ENCODE measurements at places on chromosomes 16 and 17.

DNA sequence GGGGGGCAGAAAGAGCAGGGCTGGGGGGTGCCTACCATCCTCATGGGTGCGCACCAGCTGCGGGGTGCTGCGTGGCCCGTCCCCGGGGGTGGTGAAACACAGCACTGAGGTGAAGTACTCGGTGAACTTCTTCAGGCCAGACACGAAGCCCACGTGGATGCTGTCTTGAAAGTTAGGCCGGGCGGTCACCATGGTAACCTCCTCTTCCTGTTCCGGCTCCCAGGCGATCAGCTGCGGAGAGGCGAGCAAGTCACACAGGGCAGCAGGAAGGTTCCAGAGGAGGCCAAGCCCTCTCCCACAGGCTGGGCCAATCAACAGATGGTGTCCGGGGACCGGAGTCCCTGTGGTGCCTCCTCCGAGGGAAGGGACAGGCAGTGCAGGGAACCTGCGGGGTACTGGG is 90.1 kb upstream of the CDC42EP4 start:
- H3K36me3 ChIP-seq, result no peaks in the 10 kb centered on the region
- no peaks in the 10 kb centered on the region for H3K4me1 ChIP-seq
- no peak overlapping the region for H3K27ac ChIP-seq
- H3K27me3 ChIP-seq, result no peaks in the 10 kb centered on the region
- peak; percentile 34 for DNase-seq

- no peaks in the 10 kb centered on the region for H3K36me3 ChIP-seq
- no peak overlapping the region for H3K27ac ChIP-seq
- H3K27me3 ChIP-seq, result no peaks in the 10 kb centered on the region
- DNase-seq, result no peak
- no peak overlapping the region for H3K4me3 ChIP-seq
Measured at GRCh38 chr17:78599419-78599818, 22.2 kb upstream of the DNAH17 start.

GRCh38 chr16:30958175-30959079 is 873 bp downstream of the SETD1A start:
- peak overlapping the region; percentile 87 for H3K4me3 ChIP-seq
- peak overlapping the region; percentile 71 for H3K27ac ChIP-seq
- no peak for DNase-seq
- no peaks in the 10 kb centered on the region for H3K27me3 ChIP-seq

DNA sequence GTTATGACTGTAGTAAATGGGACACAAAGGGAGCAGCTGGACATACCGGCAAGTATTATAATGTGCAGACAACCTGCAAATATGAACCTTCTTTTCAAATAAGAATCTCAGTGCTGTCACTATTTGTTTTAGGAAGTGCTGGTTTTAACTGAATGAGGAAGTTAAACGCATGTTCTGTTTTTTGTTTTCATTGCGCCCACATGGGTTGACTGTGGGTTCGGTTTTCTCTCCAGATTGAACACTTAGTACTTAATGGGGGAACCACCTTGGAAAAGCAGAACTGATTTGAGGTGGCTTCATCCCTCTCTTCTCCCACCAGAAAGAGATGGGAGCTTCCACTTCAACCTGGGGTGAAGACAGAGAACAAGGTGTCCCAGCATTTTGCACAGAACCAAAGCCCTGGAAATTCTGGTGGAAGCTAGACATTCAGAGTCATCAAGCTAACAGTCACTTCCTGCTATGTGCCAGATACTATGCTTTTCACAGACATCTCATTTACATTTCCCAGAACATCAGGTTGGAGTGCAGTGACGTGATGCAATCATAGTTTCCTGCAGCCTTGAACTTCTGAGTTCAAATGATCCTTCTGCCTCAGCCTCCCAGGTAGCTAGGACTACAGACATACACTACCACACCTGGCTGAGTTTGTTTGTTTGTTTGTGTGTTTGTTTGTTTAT is 149.8 kb downstream of the CDH13 start:
- DNase-seq, result peak; percentile 12
- no peaks in the 10 kb centered on the region for H3K36me3 ChIP-seq
- no peak overlapping the region for H3K27ac ChIP-seq
- peaks cover 2% of the 10 kb centered on the region for H3K27me3 ChIP-seq
- H3K4me3 ChIP-seq, result no peak overlapping the region

DNA sequence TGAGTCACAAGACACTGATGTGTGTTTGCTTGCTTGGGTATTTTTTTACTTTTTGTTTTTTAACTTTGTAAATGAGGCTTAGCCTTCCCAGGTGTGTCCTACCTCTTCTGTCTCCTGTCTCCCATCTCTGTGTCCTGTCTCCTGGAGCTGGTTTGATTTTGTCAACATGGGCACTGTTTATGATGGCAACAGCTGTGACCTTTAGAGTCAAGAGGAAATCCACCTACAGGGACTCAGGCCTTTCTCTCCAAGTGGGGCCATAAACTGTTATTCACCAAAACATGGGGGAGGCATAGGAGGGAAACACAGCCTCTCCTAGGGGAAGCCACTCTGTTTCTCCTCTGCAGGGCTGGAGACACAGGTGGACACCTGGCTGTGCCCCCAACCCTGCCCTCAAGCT is 13.1 kb upstream of the PLCG2 start:
- H3K27me3 ChIP-seq, result no peaks in the 10 kb centered on the region
- no peaks in the 10 kb centered on the region for H3K36me3 ChIP-seq
- H3K27ac ChIP-seq, result no peak overlapping the region
- DNase-seq, result no peak
- no peak overlapping the region for H3K4me3 ChIP-seq
- no peaks in the 10 kb centered on the region for H3K4me1 ChIP-seq

DNA sequence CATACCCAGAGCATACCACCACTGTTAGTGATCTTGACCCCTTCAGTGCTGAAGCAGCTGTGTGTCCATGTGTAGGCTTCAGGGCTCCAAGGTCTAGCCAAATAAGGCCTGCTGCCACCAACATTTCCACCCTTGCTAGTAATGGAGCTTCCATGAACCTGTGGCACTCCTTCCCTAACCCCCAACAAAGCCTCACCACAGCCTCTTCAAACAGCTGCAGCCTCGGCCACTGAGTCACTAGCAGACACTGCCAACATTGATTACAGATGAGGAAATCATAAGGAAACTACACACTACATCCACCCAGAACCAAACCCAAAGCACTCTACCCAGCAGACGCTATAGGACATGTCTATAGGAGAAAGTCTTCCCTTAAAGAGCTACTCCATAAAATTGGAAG is 610.7 kb downstream of the KCNJ2 start:
- no peaks in the 10 kb centered on the region for H3K27me3 ChIP-seq
- H3K27ac ChIP-seq, result no peak overlapping the region
- H3K4me3 ChIP-seq, result no peak overlapping the region
- H3K36me3 ChIP-seq, result no peaks in the 10 kb centered on the region
- no peak for DNase-seq
- H3K4me1 ChIP-seq, result no peaks in the 10 kb centered on the region

GRCh38 chr17:65051922-65052321 is 4.6 kb downstream of the GNA13 start:
- peaks cover 55% of the 10 kb centered on the region for H3K36me3 ChIP-seq
- no peak overlapping the region for H3K4me3 ChIP-seq
- DNase-seq, result no peak
- H3K27me3 ChIP-seq, result no peaks in the 10 kb centered on the region
- H3K4me1 ChIP-seq, result peaks cover 69% of the 10 kb centered on the region
- no peak overlapping the region for H3K27ac ChIP-seq

DNA sequence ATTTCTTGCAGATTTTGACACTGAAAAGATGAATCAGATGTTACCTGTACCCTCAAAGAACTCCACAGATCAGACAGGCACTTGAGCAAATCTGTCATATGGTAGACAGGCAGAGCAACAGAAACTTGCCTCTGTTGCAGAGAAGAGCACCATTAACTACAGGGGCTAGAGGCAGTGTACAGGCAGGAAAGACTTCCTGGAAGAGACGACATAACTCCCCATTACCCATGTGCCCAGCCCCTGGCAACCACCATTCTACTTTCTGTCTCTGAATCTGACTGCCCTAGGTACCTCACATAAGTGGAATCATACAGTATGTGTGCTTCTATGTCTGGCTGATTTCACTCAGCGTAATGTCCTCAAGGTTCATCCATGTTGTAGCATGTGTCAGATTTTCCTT is 15.5 kb downstream of the GFOD2 start:
- H3K4me3 ChIP-seq, result no peak overlapping the region
- H3K4me1 ChIP-seq, result peaks cover 20% of the 10 kb centered on the region
- peak overlapping the region; percentile 10 for H3K27ac ChIP-seq
- no peaks in the 10 kb centered on the region for H3K27me3 ChIP-seq
- peak; percentile 50 for DNase-seq

- peaks cover 15% of the 10 kb centered on the region for H3K27me3 ChIP-seq
- H3K4me1 ChIP-seq, result peaks cover 3% of the 10 kb centered on the region
- no peaks in the 10 kb centered on the region for H3K36me3 ChIP-seq
- no peak for DNase-seq
- no peak overlapping the region for H3K4me3 ChIP-seq
Measured at GRCh38 chr16:77238593-77238992, 39.4 kb downstream of the SYCE1L start.

DNA sequence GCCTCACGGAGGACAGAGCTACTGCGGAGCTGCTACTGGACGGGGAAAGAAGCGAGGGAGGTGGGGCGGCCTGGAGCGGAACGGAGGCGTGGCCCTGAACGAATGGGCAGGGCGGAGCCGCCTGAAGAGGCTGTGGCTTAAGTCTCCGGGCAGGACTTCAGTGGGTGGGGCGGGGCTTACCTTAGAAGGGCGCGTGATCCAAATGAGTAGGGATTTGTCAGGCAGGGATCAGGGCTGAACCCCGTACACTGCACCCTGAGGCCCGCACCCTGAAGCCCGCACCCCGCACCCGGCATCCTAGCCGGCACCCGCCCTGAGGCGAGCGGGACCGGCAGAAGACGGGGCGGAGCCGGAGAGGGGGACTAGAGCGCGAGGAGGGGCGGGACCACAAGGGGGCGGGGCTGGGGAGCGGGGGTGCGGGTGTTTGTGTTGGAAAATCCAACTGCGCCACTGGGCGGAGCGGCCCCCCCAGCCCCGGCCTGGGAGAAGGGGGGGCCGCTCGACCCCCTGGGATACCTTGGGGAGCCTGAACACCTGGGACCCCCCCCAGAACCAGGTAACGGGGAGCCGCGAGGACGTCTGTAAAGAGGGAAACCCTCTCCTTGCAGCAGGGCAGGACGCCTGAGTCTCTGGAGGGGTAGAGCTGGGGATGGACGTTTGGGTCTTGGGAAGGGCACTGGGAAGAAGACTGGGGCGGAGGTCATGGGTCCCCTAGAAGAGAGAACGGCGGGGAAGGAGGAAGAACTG is at the start of gene KDM6B:
KDM6B (plus strand) TSS at position 423 of the 747 bp plus-strand sequence. CDS start 11,338 bp downstream, outside the sequence.
- no peaks in the 10 kb centered on the region for H3K27me3 ChIP-seq
- H3K36me3 ChIP-seq, result no peaks in the 10 kb centered on the region
- peak; percentile 92 for DNase-seq
- peak within 1 kb of the TSS; percentile 93 for H3K4me3 ChIP-seq
- peak within 1 kb of the TSS; percentile 94 for H3K27ac ChIP-seq

DNA sequence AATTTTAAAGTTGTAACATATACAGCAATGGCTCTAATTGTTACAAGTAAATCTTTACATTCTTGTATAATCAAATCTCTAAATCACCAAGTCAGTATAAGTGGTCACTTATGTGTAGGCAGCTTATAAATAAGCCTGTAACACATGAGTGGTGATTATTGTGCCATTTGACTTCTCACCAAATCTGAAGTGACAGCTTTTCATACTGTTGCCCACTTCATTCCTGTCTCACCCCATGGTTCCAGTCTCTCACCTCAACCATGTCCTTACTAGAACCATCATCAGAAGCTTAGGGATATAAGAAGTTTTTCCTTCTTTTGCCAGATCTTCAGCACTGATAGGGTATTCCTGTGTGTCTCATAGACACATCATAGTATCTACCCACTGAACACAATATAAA is 23.5 kb downstream of the TNRC6A start:
- H3K36me3 ChIP-seq, result peaks cover 7% of the 10 kb centered on the region
- H3K4me1 ChIP-seq, result peaks cover 70% of the 10 kb centered on the region
- peak overlapping the region; percentile 1 for H3K4me3 ChIP-seq

DNA sequence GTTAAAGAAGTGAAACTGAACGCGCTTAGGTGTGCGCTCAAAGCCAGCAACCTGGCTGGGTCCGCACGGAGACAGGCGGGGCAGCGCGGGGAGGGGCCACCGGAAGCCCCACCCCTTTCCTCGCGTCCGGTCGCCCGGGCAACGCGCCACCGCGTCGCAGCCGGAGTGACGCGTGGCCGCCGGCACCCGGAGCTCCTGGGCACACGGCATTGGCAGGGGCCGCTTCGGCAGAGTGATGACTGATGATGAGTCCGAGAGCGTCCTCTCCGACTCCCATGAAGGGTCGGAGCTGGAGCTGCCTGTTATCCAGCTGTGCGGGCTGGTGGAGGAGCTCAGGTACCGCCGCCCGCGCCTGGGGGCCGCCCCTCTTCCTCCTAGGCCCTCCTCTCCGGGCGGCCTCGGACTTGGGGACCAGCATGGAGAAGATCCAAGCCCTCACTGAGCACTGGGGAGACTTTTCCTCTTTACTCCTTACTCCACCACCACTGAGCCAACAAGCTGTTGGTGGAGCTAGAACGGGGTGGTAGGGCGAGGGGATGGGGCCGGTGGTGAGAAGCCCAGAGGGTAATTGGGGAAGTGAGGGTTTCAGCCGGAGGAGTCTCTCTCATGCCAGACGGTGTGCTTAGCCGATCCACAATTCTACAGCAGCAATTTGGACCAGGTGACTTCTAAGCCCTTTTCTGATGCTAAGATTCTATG is 44.9 kb downstream of the PRSS54 start:
- H3K4me3 ChIP-seq, result peak overlapping the region; percentile 85
- peak; percentile 82 for DNase-seq
- no peak overlapping the region for H3K27ac ChIP-seq
- H3K36me3 ChIP-seq, result no peaks in the 10 kb centered on the region
- H3K4me1 ChIP-seq, result peaks cover 6% of the 10 kb centered on the region

DNA sequence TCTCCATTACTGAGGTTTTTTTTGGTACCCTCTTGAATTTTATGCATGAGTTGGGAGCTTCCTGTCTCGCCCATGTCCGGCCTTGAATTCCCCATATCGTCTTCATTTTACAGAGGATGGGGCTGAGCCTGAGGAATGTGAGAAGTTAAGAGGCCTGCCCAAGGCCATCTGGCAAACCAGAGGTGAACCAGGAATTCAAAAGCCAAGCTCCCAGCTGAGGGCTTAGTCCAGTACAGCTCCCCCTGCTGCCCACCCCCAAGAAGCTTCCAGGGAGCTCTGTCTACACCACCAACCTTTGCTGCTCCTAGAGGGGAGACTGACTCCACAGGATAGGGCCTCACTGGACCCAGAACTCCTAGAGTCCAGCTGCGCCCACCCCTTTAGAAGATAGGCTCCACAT is 20.7 kb upstream of the C16orf78 start:
- no peak overlapping the region for H3K27ac ChIP-seq
- H3K36me3 ChIP-seq, result no peaks in the 10 kb centered on the region
- no peak for DNase-seq
- H3K27me3 ChIP-seq, result peaks cover 25% of the 10 kb centered on the region
- H3K4me3 ChIP-seq, result no peak overlapping the region

- H3K4me1 ChIP-seq, result no peaks in the 10 kb centered on the region
- H3K27me3 ChIP-seq, result no peaks in the 10 kb centered on the region
- H3K27ac ChIP-seq, result no peak overlapping the region
- DNase-seq, result no peak
- H3K36me3 ChIP-seq, result no peaks in the 10 kb centered on the region
Measured at GRCh38 chr17:53148058-53148457, 674.7 kb upstream of the KIF2B start.

DNA sequence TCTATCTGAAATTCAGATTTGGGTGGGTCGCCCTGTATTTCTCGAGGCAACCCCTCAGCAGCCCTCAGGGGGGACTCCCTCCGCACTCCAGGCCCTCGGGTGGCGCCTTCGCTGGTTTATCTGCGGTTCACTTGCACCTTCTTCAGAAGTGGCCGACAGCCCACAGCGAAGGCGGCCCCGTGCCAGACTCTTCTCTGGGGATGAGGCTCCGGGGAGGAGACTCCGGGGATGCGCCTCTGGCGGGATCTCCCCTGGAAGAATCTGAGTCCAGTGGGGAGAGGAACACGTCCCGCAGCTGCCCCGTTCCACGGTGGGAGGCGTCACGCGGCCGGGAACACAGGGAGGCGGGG is 63.9 kb upstream of the DNAJA2 start:
- H3K27ac ChIP-seq, result no peak overlapping the region
- H3K27me3 ChIP-seq, result peaks cover 10% of the 10 kb centered on the region
- DNase-seq, result peak; percentile 35
- peaks cover 8% of the 10 kb centered on the region for H3K4me1 ChIP-seq

Measured in activated naive CD4-positive, alpha-beta T cell treated with anti-CD3 and anti-CD28 coated beads for 36 hours (primary cell).